Midbrain (tissue), 1 donor: ENCODE measurements at places on chromosomes 2 and 18.

DNA sequence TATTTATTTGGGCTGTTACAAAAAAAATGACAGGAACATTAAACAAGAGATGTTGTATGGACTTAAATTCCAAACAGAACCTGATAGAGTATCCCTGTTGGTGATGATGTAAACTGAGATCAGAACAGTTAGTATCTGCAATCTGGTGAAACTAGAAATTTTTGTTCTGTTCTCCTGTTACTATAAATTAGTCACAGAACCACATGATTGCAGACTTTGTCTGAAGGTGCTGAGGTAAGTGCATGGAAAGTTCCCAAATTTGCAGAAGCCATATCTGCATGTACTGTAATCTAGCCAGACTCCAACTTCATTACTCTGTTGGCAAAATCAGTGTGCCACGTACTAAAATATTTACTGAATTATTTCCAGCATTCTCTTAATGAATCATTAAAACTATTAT, 516.3 kb upstream of the FSIP2 start:
- DNase-seq = no peak

GRCh38 chr2:32641180-32641579, 13.3 kb downstream of the TTC27 start:
- no peak for DNase-seq

DNA sequence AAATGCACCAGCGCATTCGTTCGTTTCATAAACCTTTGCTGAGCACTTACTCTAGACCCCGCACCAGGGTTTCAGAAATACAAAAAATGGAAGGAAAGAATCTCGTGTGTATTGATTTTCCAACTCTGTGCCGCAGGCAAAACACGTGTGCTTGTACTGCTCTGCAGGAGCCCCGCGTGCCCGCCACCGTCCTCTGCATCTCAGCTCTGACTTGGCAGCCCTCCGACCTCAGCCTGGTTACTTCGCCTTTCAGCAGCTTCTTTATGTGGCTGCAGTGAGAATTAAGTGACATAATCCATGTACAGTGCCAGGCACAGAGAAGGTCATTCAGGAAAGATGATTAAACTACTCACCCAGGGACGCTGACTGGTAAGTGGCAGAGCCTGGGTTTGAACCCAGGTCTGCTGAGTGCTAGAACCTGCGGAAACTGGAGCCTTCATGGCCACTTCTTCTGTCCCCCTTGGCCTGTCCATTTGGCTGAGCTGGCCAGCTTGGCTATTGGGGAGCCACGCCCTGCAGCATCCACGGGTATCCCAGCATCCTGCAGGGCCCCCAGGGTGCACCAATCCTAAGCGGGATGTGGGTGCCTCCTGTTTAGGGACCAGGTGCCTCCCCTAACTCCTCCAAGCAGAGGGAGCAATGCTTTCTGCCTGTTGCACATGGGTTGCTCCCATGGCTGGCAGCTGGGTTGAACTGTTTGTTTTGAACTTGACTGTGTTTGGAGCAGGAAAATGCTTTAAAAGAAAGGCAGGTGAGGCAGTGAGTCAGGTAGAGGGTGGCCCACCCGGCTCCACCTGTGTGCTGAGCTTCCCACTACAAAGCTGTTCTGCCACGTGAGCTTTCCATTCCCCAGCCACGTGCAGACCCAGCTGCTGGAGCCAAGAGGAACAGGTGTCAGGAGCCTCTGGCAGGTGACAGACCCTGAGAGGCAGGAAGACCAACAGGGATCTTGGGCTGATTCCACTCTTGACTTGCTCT, 34.3 kb downstream of the INHBB start:
- no peak for DNase-seq

DNA sequence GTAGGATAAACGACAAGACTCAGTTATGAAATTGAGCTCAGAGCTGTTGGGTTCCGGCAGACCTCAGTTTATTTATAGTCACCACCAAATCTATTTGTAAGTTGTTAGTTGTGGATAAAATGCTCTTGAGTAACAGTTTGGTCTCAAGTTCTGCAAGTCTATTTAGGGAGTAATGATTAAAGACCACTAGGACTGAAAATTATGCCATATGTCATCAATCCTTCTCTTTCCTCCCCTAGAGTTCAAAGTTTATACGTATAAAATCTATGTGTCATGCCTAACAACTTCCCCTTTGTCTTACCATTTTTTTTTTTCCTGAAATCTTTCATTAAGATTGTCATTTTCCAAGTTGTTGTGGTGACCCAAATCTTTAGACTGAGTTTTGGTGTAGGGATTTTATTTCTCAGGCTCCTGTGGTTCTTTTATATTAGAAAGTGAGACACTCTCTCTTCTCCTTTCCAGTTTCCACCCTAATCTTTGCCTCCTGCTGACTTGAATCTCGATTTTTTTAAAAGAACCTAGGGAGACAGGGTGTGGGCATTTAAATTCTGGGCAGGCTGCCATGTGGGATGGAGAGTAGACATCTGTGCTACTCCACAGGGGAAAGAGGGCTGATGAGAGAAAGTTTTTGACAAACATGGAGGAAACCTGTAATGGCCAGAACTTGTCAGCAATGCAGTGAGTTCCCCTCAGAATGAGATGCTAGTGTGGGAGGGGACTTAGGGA, 51.0 kb downstream of the LAMA3 start:
- no peak for DNase-seq

DNA sequence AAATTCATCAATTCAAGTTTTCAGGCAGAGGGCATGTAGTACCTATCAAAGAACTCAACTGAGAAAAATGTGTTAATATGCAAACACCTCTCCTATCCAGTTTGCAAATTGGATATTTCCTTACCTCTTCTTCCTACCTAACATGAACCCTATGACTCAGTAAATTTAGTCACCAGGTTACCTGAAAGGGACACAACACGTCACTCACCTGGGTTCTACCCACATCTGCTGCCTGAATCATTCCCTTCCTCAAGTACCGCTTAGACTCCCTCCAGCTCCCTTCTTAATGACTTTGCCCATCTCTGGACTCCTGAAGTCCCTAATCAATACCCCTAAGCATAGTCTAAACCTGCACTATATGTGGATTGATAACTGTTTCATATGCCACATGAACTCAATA, 10.4 kb downstream of the ANKRD44 start:
- DNase-seq = no peak
